Heart right ventricle (tissue), 16 donors: ENCODE measurements at places on chromosomes 3 and 15. TPM values are rescaled to one million over a fixed set of nuclear protein-coding genes. Genes with fewer than 3 reads are reported as not detected.

DNA sequence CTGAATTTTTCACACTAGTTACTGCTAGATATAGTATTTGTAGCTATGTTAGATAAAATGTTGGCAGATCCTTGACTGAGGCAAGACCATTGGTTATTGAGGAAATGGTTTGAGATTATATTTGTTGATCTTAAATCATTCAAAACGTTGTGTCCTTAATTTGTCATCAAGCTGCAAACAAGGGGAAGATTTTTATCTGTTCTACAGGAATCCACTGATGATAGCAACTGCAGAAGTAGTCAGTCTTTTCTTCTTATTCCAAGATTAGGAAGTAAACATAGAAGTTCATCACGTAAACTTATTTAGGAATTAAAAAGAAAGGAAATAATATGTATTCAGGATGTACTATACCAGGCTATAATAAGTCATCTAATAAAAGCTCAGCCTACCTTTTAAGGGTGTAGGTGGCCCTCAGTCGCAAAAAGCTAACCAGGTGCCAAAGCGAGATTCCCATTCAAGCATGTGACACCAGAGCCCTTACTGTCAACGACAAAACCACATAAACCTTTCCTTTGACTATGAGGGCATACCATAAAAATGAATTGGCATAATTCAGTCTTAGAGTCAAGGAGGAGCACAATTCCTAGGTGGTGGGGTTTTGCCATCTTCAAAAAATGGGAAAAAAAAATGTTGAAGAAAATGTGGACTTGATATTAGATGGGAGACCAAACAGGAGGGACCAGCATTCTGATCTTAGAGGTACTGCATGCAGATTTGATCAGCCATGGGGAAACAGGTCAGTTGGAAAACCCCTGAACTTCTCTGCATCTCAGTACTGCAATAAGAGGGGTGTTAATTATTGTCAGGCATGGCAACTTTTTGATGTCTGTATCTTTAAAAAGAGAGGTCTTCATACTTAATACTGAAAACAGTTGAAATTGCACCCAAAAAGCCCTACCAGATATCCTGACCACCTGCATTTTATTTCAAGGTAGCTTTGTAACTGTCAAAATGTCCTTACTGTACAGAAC lies 212.5 kb upstream of the UBE2E1 start:
- H3K27ac ChIP-seq, result no peak overlapping the region
- peaks cover 12% of the 10 kb centered on the region for H3K4me1 ChIP-seq
- no peak overlapping the region for H3K4me3 ChIP-seq
- no peak for DNase-seq
- no peaks in the 10 kb centered on the region for H3K27me3 ChIP-seq
- H3K36me3 ChIP-seq, result no peaks in the 10 kb centered on the region

- peak within 1 kb of the TSS; percentile 46 for H3K4me3 ChIP-seq
- H3K27me3 ChIP-seq, result peaks cover 43% of the 10 kb centered on the region
- H3K4me1 ChIP-seq, result peaks cover 26% of the 10 kb centered on the region
- DNase-seq, result no peak
- H3K27ac ChIP-seq, result no peak within 1 kb of the TSS
Measured at GRCh38 chr15:40282869-40283614, at the start of gene ANKRD63. ANKRD63 (minus strand) TSS chr15:40283064; CDS start chr15:40282586, 478 bp downstream.

RHCG gene
- total RNA-seq, result 0.32 TPM

GRCh38 chr15:70008697-70009290 lies 88.9 kb downstream of the TLE3 start:
- DNase-seq, result no peak
- no peak overlapping the region for H3K4me3 ChIP-seq
- no peaks in the 10 kb centered on the region for H3K4me1 ChIP-seq
- no peak overlapping the region for H3K27ac ChIP-seq
- peaks cover 55% of the 10 kb centered on the region for H3K27me3 ChIP-seq
- H3K36me3 ChIP-seq, result no peaks in the 10 kb centered on the region

DNA sequence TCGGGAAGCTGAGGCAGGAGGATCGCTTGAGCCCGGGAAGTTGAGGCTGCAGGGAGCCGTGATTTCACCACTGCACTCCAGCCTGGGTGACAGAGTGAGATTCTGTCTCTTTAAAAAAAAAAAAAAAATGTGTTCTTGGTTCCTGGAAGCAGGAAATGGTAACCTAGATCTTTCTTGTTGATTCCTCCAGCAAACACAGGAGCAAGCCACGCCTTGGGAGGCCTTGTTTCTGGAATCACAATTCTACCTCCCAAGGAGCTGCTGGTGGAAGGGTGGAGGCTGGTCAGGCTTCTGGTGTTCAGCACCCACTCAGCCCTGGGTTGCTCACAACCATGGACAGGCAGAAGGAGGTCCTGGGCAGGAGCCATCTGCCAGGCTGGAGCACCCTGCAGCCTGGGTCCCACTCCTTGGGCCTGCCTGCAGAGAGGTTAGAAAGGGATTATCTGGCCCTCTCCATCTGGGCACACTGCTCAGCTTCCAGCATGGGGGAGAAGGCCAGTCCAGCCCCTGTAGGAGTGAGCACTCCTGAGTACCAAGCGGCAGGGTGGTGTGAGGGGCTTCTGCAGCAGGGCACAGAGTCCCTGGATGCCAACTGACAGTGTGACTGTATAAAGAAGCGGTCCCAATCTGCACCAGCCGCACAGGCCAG lies 65.6 kb downstream of the ABTB1 start:
- no peak for DNase-seq
- H3K27me3 ChIP-seq, result no peaks in the 10 kb centered on the region
- peaks cover 100% of the 10 kb centered on the region for H3K4me1 ChIP-seq

- DNase-seq, result no peak
- H3K4me1 ChIP-seq, result no peaks in the 10 kb centered on the region
- H3K36me3 ChIP-seq, result no peaks in the 10 kb centered on the region
- no peak overlapping the region for H3K27ac ChIP-seq
- no peak overlapping the region for H3K4me3 ChIP-seq
- H3K27me3 ChIP-seq, result no peaks in the 10 kb centered on the region
Measured at GRCh38 chr15:86481720-86482119, 402.0 kb downstream of the AGBL1 start.
